Stimulated activated CD8-positive, alpha-beta memory T cell treated with anti-CD3 and anti-CD28 coated beads, Interleukin-15, amount 100 ng/mL, for 24 hours (primary cell): ENCODE measurements at places on chromosomes 6 and 20.

GRCh38 chr20:21640556-21640955 is 64.9 kb upstream of the PAX1 start:
- DNase-seq, result no peak

DNA sequence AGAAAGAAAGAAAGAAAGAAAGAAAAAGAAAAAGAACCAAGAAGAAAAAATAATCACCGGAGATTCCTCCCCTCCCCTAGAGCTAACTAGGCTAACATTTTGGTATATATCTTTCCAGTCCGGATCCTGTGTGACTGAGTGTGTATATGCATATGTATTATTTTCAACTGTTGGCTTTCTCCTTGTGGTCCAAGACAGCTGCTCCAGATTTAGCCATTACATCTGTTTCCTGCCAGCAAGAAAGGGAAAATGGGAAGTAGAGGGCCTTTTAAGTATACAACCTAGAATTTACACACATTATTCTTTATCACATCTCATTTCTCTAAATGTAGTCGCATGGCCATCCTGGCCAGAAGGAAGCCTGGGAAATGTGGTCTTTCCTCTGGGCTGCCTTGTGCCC is 15.2 kb downstream of the SLC52A3 start:
- DNase-seq, result no peak

DNA sequence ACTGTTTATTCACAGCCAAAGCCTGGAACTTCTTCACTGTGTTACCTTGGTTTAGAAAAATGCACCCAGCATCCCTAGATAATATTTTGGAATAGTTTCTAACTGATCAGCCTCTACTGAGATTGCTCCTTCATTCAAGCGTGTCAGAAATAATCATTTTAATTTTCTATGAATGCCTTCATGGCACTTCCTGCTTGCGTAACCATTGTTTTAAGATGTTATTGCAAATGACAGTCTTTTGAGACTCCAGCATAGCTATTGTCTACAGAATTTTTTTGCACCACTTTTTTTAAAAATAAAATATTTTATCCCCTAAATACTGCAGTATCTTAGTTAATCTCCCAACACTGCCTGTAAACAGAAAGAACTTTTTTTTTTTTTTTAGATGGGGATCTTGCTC is 213.1 kb downstream of the PHACTR1 start:
- no peak for DNase-seq

DNA sequence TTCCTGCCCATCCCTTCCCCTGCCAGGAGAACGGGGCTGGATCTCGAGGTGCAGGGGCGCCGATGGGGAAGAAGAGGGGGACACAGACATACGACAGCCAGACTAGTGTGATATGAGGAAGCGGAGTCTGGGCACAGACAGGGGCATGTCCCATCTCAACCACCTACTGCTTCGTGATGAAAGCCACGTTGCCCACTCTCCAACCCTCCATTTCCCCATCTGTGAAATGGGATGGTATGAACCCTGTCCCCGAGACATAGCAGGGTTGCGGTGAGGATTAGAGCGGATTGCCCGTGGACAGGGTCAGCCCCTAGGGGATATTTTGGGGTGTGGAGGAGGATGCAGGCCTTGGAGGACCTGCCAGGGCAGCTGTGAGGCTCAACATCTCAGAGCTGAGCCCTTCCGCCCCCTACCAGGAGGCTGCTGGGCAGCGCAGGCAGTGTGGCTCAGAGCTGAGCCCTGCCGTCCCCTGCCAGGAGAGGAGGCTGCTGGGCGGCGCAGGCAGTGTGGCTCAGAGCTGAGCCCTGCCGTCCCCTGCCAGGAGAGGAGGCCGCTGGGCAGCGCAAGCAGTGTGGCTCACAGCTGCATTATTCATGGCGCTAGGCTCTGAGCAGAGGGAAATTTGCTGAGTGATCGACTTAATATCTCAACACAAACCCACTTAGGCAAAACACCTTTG is 71.7 kb downstream of the GRM4 start:
- no peak for DNase-seq

- DNase-seq, result no peak
Observed at GRCh38 chr6:111818539-111819226, 54.6 kb downstream of the FYN start.
